Kasumi-1 (cell line): ENCODE measurements at places on chromosomes 11 and 22.

DNA sequence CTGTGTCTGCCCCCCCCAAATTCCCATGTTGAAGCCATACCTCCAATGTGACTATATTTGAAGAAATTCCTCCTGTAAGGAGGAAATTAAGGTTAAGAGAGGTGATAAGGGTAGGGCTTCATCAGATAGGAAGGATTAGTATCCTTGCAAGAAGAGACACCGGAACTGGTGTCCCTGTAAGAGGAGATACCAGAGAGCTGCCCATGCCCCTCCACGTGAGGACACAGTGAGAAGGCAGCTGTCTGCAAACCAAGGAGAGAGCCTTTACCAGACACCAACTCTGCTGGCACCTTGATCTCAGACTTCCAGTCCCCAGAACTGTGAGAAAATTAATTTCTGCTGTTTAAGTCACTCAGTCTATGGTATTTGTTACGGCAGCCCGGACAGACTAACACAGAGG lies 109.3 kb downstream of the ARFGAP2 start:
- no peak for DNase-seq

DNA sequence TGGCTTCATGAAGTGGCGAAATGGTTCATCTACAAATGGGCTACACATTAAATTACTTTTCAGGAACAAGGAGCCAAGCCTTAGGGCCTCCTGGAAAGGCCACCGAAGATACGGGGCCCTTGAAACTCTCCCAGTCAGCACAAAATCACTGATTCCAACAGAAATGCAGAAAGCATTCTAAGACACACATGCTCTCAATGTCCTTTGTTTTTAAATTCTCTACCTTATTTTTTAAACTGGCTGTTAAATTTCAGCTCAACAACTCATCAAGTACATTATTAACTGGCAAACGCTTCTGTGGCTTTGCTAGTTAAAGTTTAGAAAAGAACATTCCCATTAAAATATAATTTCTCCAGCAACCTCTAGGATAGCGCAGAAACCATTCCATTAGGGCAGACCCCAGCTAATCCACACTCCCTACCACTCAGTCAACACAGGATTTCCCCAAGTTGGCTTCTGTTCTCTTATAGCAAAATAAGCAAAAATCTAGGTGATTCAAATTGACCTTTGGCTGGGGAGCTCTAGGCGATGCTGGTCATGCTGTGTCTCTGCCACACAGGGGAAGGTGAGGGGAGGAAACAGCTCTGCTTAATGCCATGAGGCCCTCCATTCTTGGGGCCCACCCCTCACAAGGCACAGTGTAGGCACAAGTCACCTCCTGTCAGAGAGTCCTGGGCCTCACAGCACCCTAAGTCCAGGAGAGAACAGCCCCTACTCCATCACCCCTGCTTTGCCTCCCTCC lies 47.1 kb downstream of the PLEKHA7 start:
- DNase-seq, result no peak

GRCh38 chr22:49589301-49589700 lies 238.4 kb downstream of the BRD1 start:
- DNase-seq, result no peak

GRCh38 chr22:28329186-28330073 lies 350.2 kb downstream of the TTC28 start:
- DNase-seq, result no peak

DNA sequence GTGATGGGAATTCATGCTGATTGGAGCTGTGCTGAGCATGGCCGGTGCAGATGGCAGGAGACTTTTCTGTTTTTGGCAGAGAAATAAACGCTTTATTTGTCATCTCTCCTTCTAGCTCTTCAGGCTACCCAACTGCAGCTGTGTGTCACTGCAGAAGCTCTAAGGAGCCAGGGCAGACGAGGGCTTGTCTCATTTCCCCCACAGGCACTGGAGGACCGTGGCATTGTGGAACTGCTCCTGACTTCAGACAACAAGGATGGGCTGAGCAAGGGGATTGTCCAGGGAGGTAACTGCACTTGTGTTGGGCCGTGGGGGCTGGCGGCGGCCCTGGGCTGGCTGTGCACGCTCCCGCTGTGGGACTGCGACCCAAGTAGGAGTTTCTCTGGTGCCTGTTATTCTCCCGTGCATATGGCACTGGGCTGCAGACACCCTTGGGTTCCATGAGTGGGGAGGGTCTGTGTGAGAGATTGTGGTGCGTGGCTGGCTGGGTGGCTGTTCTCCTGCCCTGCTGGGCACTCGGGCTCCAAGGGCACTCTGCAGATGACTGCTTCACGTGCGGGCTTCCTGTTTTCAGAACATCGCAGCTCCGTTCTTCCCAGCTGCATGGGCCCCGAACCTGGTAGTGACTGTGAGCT lies 27.2 kb downstream of the GLB1L2 start:
- DNase-seq, result no peak

- DNase-seq, result no peak
Measured at GRCh38 chr11:83471831-83472727, 185.9 kb upstream of the CCDC90B start.

DNA sequence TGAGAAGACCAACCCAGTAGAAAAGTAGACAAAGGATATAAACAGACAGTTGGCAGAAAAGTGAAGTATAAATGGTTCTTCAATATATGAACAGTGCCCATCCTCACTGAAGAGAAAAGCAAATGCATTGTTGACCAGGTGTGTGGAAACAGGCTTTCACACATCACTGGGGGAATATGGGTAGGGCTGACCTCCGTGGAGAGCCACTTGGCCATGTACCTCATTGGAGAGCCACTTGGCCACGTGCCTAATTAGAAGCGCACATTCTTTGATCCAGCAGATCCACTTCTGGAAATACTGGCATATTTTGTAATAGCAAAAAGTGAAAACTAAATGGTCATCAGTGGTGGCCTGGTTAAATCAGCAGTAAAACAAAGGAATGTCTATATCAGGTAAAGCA lies 43.2 kb downstream of the PPP6R3 start:
- DNase-seq, result no peak

DNA sequence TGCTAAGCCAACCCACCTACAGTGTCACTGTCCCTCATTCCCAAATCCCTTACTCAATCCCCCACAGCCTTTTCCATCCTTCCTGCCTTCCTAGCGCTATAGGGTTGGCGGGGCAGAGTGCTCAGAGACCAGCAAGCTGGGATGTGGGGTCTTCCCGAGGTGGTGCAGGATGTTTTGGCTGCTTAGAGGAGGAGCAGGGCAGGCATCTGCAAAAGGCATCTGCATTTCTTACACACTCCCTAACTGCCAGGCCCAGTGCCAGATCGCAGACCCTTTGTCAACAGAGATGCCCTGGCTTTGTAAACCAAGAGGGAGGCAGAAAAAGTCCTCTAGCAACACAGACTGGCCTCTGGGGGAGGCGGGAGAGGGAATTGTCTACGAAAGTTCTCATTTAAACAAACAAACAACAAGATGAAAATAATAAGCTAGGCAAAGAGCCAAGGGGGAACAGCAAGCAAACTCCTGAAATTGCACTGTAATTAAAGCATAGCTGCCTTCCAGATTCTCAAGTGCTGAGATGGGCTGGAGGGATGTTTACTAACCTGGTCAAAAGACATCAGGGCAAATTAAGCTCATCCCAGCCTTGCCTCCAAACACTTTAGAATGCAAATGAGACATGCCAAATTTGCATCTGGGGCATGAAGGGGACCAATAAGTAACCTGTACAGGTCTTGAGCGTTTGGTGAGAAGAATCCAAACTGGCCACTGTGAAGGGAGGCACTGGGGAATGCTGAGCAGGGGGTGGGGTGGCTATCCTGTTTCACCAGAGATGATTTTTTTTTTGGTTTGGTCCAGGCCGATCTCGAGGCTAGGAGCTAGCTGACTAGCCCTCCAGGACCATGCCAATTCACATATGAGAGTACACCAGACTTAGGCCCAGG lies 38.1 kb upstream of the ADA2 start:
- no peak for DNase-seq

- DNase-seq, result no peak
Measured at GRCh38 chr22:44117746-44118145, 63.0 kb upstream of the PARVG start.

GRCh38 chr11:130787092-130787616 lies 129.1 kb downstream of the SNX19 start:
- DNase-seq, result no peak

GRCh38 chr11:110069158-110069737 lies 23.9 kb upstream of the ZC3H12C start:
- peak; percentile 84 for DNase-seq

DNA sequence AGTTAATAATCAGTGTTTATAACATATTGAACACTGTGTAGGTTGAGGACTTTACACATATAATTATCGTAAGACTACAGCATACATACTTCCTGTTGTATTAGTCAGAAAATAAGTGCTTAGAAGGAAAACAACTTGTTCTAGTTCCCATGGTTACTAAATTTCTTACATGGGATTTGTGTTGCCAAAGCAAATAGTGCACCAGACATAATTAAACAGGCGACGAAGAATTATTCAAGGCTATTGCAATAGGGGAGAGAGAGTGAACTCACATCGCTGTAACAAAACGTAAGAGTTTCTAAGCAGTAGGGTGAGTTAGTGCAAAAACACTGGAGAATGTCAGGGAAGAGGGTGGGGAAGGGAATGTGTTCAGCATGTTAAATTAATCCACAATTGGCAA lies 347.8 kb downstream of the CNTN5 start:
- no peak for DNase-seq

DNA sequence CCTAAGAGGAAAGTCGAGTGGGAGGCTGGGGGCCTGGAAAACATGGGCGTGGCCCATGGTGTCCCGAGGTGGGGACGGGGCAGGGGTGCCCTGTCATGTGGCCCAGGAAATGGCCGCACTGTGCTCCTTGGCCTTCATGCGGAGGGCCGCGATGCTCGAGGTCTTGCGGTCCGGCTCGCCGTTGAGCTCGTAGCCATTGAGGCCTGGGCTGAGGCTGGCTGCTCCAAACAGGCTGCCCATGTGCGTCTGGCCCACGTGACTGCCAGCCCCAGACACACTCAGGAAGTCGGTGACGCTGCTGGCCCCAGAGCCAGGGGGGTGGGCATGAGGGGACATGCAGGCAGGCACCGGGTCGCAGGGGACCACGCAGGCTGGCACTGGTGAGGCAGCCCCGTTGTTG lies 45.2 kb downstream of the ALX4 start:
- DNase-seq, result no peak

- no peak for DNase-seq
Measured at GRCh38 chr11:61684870-61685616, 4.9 kb downstream of the DAGLA start.

GRCh38 chr11:1298695-1299492 lies 10.5 kb downstream of the TOLLIP start:
- peak; percentile 92 for DNase-seq

DNA sequence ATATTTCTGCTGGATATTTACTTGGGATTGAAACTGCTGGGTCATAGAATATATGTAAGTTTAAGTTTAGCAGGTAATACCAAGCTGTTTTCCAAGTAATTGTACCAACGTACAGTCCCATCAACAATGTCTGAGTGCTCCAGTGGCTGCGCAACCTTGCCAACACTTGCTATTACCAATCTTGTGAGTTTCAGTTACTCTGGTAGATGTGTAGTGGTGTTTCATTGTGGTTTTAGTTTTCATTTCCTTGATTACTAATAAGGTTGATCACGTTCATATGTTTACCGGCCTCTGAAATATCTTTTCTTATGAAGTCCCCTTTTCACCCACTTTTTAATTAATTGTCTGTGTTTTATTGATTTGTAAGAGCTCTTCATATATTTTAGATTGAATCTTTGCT lies 370.6 kb upstream of the CADM1 start:
- DNase-seq, result no peak

DNA sequence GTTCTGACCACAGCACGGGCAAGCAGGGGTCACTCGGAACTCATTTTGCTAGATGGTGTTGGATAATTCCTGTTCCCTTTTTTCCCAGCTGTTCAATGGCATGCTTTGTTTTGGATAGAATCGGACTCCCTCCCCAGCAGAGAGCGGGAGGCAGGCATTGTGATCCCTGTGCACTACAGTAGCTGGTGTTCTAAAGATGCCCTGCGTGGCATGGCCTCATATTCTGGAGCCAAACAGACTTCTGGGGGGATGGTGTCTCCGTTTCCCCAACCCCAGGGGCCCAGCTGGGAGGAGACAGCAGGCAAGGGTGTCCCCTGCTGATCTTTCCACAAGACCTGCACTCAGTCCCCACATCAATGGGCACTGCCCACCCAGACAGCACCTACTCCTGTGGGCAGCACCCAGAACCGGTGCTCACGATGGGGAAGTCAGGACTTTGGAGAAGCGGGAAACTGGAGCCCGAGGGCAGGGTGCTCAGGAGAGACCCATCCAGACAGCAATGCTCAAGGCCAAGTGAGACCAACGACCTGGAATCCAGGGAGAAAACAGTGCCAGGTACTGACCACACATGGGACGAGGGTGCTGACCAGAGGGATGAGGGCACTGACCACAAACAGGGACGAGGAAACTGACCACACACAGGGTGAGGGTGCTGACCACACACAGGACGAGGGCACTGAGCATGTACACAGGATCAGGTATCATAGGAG lies 934.9 kb downstream of the BRD1 start:
- no peak for DNase-seq

GRCh38 chr11:12420040-12420439 lies 42.7 kb downstream of the PARVA start:
- no peak for DNase-seq

DNA sequence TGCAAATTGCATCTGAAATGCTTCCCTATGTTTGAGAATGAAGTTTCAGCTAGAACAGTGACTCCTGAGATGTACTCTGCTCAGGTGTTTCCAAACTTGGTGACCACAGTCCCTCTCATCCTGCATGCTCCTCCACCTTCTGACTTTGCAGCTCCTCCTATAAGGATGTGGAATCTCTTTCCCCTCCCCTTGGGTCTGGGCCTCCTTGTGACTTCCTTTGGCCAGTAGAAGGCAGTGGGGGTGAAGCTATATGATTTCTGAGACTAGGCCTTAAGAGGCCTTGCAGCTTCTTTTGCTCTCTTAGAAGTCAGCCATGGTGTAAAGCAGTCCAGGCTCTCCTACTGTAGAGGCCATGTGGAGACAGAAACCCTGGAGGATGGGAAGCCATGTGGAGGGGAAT lies 50.7 kb downstream of the CSF2RB start:
- DNase-seq, result no peak

- no peak for DNase-seq
Measured at GRCh38 chr11:394034-394857, at the start of gene PKP3. Gene PKP3 (plus strand): TSS chr11:394209. CDS start chr11:394293, 84 bp downstream.

DNA sequence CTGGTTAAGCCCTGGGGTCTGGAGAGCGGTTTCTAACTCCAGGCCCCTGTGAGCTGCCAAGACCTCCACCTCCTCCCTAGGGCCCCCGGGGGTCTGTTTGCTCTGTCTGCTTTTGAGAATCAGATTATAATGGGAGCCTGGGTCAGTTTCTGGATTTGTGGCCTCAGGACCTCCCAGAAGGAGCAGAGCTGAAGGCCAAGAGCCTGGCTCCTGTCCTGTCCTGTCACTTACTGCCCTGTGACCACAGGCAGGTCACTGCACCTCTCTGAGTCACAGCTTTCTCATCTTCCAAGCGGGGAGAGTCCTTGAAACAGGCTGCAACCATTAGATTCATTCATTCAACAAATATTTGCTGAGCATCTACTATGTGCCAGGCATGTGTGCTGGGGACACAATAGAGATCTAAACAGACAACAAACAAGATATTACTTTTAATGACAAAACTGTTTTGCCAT lies 87.3 kb upstream of the FGF3 start:
- DNase-seq, result no peak

GRCh38 chr22:50326956-50327710 lies at the start of gene DENND6B:
Gene DENND6B (minus strand): TSS chr22:50327012. CDS start chr22:50326988, 24 bp downstream.
- DNase-seq, result peak; percentile 43
